ENCODE measurements at places on chromosomes 4 and X.

- no peak for DNase-seq
Measured at GRCh38 chr4:9919047-9919446, 102.2 kb downstream of the SLC2A9 start.

GRCh38 chr4:111074523-111075114, 451.7 kb upstream of the PITX2 start:
- no peak for DNase-seq

DNA sequence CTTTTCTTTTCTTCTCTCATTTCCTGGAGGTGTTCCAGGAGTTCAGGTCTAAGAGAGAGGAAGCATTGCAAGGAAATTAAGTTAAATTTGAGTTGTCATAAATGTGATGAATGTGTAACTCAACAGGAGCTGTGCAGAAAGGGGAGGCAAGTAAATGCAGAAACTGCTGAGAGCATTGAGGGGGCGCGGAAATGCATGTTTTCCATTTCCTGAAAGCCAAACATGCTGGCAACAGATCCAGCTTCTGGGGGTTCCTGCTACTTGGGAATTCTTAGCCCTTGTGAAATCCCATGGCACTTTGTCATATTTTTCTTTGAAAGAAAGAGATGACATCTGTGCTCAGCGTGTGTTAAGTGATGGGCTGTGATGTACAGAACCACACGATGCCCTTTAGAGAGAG, 33.8 kb upstream of the NAP1L5 start:
- no peak for DNase-seq

DNA sequence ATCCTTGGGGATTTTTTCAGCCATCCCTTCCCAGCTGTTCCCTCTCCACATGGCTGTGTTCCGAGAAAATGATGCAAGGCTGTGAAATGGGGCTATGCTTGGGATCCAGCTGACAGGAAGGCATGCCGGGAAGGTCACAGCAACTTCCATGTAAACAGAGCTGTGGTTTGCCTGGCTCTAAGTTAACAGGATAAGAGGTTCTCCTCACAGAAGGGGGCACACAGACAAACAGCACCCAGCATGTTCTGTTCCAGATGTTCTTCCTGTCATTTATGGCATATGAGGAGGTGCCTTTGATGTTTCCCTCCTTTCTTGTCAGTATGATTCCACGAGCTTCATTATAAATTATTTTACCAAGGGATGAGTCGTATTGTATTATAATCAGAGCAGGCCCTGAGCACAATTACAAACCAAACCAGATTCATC, 220.7 kb downstream of the ANTXR2 start:
- DNase-seq: no peak

- no peak for DNase-seq
Measured at GRCh38 chr4:102037566-102037965, 247.0 kb downstream of the BANK1 start.

DNA sequence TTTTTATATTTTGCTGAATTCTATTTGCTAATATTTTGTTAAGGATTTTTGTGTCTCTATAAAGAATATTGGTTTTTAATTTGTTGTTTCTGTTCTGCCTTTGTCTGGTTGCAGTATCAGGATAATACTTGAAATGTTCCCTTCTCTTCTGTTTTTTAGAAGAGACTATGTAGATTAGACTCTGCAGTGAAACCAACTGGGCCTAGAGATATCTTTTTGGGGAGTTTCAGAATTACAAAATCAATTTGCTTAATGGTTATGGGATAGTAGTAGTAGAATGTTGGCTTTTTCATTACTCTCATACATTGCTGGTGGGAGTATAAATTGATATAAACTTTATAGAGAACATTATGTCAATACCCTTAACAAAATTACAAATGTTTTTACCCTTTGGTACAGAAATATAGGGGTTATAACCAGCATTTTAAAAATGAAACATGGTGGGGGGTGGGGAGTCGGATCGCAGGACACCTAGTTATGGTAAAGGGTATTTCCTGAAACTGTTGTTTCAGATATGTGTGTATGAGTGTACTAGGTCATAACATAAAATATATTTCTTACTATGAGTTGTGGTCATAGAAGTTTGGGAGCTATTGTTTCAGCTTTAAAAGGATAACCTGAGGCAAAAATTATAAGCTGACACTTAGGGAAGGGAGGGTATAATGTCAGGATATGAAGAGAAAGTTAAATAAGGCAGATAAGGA, 29.0 kb downstream of the CLOCK start:
- no peak for DNase-seq

GRCh38 chr4:38060829-38061431, 100.7 kb downstream of the PTTG2 start:
- no peak for DNase-seq

GRCh38 chr4:18454349-18454748, 432.8 kb upstream of the LCORL start:
- DNase-seq: no peak

DNA sequence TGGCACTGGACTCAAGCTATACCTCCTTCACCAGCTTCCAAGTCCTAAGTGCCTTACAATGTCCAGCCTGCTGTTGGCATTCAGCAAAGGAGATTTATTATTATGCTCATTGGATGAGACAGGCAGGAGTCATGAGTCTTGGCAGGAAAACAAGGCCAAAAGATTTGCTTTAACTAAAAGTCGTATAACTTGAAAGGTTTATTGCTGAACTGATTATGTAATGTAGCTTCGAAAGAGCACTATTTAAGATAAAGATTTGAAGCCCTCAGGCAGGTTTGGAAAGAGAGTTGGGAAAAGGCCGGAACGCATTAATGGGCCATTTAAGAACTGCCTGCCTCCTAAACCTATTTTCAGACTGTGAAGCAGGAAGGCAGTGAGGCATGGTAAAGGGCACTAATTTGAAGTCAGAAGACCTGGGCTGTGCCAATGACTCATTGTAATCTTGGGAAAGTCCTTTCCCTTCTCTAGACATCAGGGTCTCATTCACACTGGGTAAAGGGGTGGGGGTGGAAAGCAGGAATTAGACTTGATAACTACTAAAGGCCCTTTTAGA, 280.5 kb upstream of the EDA2R start:
- no peak for DNase-seq

All from frontal cortex (tissue), 4 donors.